ENCODE measurements at places on chromosomes 2 and 18. TPM values are rescaled to one million over a fixed set of nuclear protein-coding genes. Genes with fewer than 3 reads are reported as not detected.

- DNase-seq, result no peak
These were observed 2.8 kb upstream of the RMP24 start for GRCh38 chr18:35969676-35970075.

- DNase-seq, result no peak
These were observed 26.6 kb downstream of the PTRHD1 start for GRCh38 chr2:24766609-24767008.

DNA sequence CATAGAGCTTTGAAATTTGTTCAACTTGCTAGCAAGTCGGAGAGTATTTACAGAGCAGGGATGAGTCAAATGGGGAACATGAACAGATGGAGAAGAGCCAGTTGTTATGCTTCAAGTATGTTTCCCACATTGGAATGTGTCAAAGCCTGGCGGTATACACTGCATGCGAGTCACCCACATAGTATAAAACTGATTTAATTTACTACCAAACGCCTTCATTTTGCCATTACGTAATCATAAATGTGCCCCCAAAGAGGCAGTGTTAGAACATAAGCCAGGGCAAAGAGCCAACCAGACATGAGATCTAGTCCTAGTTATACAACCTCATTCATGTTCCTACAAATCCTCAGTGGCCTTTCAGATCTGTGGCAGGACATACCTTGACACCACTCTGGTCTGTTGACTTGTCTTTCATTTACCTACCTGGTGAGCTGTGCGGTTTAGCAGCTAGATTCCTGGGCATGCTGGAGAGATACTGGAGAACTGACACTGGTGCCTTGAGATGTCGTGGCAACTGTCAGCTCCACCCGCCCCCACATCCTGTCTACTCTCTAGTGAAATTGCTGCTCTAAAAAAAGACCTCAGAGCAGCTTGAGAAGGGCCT, 21.7 kb upstream of the NRP2 start:
- peak; percentile 73 for DNase-seq

GRCh38 chr18:63146828-63147409, 172.7 kb downstream of the BCL2 start:
- DNase-seq, result no peak

- DNase-seq, result no peak
These were observed 24.8 kb downstream of the SH3BP4 start for GRCh38 chr2:234976479-234977227.

Gene SERPINB12
- total RNA-seq, result 2.6 TPM

Gene GREB1
- total RNA-seq, result 6.9 TPM

Gene UNC80
- total RNA-seq, result 1.3 TPM

Gene HOXD13
- total RNA-seq, result not detected

Gene CFAP210
- total RNA-seq, result not detected

Gene SLC38A11
- not detected for total RNA-seq

Gene LYG2
- not detected for total RNA-seq
